ENCODE measurements at places on chromosomes 3 and 15.

DNA sequence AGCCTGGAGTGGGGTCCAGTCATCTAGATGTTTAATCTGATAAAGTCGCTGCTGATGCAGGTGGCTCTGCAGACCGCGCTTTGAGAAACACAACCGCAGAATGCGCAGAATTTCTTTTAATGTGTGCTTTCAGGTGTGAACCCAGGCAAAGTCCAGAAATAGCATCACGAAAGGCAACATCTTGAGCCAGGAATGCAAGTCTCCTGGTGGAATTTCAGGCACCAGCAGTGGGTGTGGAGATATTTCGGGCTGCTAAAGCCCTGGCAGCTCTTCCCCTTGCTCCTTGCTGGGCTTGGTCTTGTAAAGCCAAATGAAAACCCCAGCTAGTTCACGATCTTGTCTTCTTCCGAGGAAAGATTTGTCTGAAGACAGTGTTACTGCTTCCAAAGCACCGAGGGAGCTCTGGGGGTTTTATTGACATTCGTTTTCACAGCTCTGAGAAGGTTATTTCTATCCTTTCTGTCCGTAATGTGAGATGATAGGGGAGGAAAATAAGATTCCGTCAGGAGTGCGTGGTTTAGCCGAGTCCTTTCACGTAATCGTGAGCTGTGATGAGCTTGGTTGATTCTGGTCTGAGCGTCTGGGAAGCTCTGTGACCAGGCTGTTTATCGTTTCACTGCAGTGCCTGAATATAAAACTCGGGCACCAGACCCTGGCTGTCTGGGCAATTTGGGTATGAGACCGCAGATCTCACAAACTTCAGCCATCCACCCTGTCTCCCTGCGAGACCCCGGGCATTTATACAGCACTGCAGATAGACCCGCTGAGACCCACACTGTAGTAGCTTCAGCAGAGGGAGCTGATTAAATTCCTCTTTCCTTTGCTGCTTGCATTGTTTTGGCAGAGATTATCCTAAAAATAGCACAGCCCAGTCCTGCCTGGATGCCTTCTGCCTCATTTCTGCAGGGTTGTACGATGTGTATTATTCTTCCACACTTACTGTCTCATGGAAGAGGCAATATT is 67.0 kb upstream of the SLC25A26 start:
- no peak for DNase-seq

DNA sequence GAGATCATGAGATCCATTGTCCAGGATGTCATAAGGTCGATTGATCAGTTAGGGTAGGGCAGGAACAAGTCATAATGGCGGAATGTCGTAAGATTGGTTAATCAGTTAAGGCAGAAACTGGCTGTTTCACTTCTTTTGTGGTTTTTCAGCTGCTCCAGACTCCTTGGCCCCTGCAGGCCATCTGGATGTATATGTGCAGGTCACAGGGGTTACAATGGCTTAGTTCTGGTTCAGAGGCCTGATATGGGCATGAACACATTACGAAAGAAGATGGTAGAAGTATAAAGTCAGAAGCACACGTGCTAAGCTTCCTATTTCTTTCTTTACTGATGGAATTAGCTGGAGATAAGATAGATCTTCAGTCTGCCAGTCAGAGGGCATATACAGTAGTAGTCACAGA is 315.4 kb upstream of the LRRC3B start:
- DNase-seq, result no peak

- DNase-seq, result no peak
Observed at GRCh38 chr3:99646107-99646435, 7.7 kb downstream of the COL8A1 start.

DNA sequence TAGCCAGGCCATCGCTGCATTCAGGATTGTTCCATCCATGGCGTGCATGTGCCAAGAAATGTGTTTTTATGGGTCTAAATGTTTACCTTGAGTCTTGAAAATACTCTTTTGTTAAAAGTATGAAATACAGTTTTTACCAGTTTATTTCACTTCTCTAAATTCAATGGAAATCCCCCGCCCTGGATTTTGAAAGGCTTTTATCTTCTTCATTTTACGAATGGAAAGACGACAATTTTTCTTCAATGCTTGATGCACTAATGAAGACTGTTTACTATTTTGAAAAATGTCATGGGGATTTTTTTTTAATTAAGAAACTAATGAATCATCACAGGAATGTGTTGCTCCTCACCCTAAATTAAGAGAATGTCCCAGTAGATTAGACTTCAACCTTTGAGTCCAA is 83.5 kb downstream of the FAM81A start:
- no peak for DNase-seq

DNA sequence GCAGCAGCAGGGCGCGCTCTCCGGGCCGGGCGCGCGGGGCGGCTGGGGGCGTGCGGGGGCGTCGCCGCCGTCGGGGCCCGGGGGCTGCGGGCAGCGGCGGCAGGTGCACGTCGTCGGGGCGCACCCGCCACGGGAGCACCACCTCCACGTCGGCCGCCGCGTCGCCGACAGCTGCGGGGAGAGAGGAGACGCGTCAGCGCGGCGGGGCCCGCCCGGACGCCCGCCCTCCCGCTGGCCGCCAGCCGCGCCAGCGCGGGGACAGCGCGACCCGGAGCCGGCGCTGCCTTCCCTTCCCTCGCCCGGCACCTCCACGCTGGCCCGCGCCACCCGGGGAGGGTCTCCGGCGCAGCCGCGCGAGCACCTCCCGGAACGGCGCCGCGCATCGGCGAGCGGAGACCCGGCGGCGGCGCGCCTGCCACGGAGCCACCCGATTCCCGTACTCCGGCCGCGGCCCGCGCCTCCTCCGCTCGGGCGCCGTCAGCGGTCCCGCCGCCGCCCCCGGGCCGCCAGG is 481 bp downstream of the ADAMTS17 start:
- no peak for DNase-seq

DNA sequence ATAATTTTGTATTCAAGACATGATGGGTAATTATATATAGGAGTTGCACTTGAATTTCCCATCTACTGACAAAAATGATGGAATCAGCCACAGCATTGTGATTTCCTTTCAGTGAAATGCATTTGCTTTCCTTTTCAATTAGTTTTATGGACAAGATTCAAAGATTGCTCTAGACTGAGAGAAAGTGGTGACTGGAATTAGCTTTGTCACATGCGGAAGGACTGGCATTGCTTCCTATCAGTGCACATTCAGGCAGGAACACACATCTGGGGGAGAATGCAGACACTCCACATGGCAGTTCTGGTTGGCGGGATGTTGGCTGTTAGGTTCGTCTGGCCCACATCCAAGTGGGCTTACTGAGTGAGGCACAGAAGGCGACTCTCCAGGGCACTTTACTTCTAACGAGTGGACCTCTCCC is 399.3 kb upstream of the RGMA start:
- DNase-seq, result no peak

GRCh38 chr15:59329570-59330350 is 42.9 kb downstream of the MYO1E start:
- no peak for DNase-seq

DNA sequence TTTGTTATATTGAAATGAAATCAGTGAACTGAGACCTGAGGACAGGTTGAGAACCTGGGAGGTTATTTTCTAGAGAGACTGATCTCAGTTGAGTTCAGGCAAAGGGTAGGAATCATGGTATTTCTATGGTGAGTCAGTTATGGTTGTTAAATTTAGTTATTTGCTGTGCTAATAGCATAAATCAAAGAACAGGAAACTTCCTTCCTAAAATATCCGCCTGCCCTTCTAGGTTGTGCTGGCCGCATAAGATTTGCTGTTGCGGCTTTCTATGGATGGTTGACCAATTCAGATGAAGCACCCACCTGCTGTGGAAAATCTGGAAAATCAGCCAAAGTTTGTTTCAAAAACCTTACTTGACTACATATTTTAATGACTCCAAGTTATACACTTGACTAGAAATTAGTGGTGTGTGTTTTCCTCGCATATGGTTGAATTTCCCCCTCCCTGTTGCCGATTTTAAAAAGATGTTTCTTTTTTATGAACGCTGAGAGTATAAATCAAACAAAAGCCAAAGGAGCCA is 52.6 kb downstream of the PLCL2 start:
- DNase-seq, result no peak

DNA sequence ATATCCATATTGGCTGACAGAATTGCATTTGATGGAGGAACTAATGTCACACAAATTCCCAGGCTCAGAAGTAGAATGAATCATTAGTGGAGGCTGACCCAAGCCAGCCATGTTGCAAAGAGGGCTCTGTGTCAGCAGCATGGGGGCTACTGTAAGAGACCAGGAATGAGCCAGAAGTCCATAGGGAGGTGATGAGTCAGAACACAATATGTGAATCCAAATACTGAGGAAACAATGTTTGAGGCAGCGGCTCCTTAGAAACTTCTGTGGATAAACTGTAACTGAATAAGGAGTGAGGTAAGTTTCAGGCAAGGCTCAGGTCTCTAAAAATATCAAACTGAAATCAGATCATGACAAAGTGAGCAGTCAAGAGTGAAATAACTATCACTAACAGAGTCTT is 170.7 kb downstream of the WDR72 start:
- DNase-seq, result no peak

DNA sequence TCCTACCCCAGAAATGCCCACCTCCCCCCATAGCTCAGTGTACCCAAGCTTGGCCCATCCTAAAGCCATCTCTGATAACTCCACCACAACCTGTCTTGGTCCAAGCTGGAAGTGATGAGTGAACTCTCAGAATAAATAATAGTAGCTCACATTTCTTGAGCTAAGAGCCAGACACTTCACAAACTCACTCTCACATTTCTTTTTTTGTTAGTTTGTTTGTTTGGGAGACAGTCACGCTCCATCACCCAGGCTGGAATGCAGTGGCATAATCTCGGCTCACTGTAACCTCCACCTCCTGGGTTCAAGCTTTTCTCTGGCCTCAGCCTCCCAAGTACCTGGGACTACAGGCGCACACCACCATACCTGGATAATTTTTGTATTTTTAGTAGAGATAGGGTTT is 46.2 kb downstream of the LIPC start:
- no peak for DNase-seq

- no peak for DNase-seq
Observed at GRCh38 chr15:73879426-73879825, 6.1 kb downstream of the TBC1D21 start.

GRCh38 chr3:64408770-64409169 is 183.5 kb upstream of the PRICKLE2 start:
- DNase-seq, result no peak

DNA sequence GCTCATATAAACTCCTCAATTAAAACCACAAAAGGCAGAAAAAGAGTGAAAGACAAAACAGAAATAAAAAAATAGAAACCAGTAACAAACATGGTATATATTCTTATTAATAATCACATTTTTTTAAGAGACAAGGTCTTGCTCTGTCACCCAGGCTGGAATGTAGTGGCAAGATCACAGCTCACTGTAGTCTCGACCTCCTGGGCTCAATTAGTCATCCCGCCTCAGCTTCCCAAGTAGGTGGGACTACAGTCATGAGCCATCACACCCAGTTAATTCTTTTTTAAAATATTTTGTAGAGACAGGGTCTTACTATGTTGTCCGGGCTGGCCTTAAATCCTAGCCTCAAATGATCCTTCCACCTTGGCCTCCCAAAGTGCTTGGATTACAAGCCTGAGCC is 37.1 kb downstream of the FAM240A start:
- no peak for DNase-seq

GRCh38 chr15:38195191-38195901 is 57.3 kb upstream of the SPRED1 start:
- no peak for DNase-seq

- no peak for DNase-seq
Observed at GRCh38 chr15:65259367-65259797, 27.3 kb downstream of the PARP16 start.

DNA sequence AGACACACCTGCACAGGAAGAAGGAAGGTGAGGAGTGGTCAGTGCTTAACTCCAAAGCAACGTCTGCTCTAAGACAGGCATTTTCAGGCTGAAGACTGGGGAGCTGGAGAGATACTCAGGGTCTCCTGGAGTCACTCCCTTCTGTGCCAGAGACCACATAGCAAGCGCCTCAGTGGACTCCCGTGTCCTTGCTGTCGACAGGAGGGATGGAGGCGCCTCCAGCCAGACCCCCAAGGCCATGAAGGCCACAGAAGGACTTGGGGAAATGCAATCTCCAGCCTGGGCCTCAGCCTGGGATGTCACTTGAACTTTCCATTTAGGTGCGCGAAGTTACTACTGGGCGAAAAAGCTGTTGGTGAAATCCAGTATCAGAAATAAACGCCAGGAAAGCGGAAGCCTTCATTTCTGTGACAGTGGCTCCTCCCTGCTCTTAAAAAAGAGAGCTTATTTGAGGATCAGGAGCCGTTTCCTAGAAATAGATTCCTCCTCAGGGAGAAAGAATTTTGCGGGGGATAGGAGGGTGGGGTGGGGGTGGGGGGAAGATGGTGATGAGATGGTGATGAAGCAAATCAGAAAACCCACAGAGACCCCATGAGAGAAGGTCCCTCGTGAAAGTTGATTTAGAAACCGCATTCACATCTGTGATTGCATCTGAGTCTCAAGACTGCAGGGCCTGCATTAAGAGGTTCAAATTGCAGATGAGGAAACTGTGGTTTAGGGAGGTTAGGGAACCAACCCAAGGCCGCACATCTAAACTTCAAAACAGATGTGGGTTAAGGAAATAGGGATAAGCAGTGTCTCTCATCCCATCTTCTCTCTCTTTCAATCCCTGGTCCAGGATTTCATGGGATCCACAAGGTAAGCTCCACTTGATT is 78.8 kb downstream of the ATP2B2 start:
- DNase-seq, result no peak

GRCh38 chr3:172329070-172329469 is 119.2 kb downstream of the GHSR start:
- no peak for DNase-seq

DNA sequence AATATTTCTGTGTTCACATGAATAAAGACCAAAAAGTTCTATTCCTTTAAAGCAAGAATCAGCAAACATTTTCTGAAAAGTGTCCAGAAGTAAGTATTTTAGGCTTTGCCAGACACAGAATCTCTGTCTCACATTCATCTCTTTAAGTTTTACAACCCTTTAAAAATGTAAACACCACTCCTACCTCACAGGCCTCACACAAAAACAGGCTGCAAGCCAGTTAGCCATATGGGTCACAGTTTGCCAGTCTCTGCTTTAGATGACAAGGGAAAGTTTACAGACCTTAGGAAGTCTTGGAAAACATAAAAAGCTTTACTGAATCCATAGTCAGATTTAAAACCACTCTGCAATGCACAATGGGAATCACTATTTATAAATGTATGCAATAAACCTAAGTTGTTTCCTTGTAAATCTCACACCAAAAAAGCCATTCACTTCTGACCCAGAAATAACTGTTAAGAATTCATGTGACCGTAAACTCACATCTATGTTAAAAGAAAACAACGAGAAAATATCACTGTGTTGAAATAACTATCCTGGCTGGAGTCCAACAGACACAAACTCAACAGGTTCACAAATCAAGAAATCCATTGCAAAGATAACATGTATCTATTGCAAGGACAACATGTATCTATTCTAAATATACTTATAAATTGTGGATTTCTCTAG is 308.2 kb downstream of the ULK4 start:
- no peak for DNase-seq

DNA sequence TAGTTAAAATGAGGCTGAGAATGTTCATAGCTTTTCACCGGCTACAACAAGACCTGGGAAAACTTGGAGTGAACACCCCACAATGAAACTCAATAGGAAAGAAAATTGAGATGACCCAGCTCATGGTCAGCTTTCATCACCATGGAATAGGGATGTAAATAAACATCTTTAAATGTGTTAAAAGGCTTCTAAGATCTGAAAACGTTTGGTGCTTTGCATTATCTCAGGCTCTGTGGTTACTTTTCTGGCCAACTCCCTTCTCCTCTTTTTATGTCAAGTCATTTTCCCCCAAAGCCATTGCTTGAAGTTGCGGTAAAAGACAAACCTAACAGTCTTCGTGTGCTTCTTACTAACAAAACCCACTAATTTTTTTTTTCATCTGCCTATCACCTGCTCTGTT is 195.8 kb downstream of the MECOM start:
- no peak for DNase-seq
